Activated CD8-positive, alpha-beta T cell treated with anti-CD3 and anti-CD28 coated beads, Interleukin-2, amount 10 ng/mL, durations not matched to agents 7 days and 5 days (primary cell): ENCODE measurements at places on chromosomes 1 and 21.
A peak's percentile ranks its signal among the peaks of the same experiment; 100 is the strongest.

- DNase-seq, result no peak
- no peaks in the 10 kb centered on the region for H3K36me3 ChIP-seq
- peaks cover 24% of the 10 kb centered on the region for H3K27me3 ChIP-seq
- peaks cover 76% of the 10 kb centered on the region for H3K4me1 ChIP-seq
- no peak overlapping the region for H3K4me3 ChIP-seq
Measured at GRCh38 chr1:206802401-206802800, 30.1 kb upstream of the IL10 start.

- H3K27ac ChIP-seq, result no peak overlapping the region
- DNase-seq, result no peak
- H3K4me1 ChIP-seq, result no peaks in the 10 kb centered on the region
- H3K27me3 ChIP-seq, result peaks cover 13% of the 10 kb centered on the region
Measured at GRCh38 chr1:76764638-76765454, 102.4 kb upstream of the ST6GALNAC5 start.

DNA sequence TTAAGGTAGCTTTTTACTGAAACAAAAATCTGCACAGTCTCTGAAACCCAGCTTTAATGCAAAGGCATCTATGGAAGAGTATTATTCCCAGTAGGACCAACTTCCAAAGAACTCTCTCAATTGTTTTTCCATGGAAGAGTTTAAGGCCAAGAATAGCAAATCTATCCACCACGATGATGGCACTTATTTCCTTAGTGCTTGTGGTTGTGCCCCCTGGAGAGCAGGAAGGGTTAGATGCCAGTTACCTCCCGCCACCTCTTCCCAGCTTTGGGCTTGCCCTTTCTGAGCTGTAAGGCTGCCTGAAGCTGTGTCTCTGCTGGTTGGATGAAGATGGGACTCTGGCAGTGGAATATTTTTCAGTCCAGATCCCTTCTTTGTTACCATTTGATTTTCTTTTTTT, 4.8 kb upstream of the ATP1A1 start:
- no peaks in the 10 kb centered on the region for H3K36me3 ChIP-seq
- peaks cover 25% of the 10 kb centered on the region for H3K27me3 ChIP-seq
- H3K27ac ChIP-seq, result no peak overlapping the region
- no peak for DNase-seq
- H3K4me3 ChIP-seq, result no peak overlapping the region

DNA sequence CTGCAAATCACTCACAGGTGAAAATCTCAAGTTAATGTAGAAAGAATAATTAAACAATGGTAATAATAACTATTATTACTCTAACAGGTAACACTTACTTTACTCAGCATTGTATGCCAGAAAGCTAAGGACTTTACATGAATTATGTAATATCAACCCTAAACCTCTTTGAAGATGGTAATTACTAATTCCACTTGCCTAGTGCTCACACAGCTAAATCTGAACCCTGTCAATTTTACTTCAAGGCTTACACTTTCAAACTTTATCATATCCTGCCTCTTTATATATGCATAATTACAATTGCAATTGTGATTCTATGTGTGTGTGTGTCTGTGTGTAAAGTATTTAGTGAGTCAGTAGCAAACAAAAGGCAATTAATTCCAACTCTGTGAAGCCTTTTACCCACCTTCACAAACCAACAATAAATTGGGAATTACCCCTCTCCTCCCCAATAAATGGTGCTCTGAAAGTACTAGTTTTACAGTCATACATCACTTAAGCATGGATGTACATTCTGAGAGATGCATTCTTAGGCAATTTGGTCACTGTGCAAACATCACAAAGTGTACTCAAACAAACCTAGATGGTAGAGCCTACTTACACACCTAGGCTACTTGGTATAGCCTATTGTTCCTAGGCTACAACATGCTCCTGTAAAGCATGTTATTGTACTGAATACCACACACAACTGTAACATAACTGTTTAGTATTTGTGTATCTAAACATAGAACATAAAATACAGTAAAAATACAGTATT, 5.9 kb downstream of the ZNF644 start:
- no peak overlapping the region for H3K27ac ChIP-seq
- H3K27me3 ChIP-seq, result no peaks in the 10 kb centered on the region
- H3K4me1 ChIP-seq, result peaks cover 55% of the 10 kb centered on the region
- DNase-seq, result no peak
- H3K4me3 ChIP-seq, result no peak overlapping the region

GRCh38 chr1:206430031-206430983, 40.0 kb upstream of the IKBKE start:
- H3K27me3 ChIP-seq, result no peaks in the 10 kb centered on the region
- peaks cover 16% of the 10 kb centered on the region for H3K4me1 ChIP-seq
- no peak overlapping the region for H3K4me3 ChIP-seq
- no peak overlapping the region for H3K27ac ChIP-seq
- DNase-seq, result no peak

DNA sequence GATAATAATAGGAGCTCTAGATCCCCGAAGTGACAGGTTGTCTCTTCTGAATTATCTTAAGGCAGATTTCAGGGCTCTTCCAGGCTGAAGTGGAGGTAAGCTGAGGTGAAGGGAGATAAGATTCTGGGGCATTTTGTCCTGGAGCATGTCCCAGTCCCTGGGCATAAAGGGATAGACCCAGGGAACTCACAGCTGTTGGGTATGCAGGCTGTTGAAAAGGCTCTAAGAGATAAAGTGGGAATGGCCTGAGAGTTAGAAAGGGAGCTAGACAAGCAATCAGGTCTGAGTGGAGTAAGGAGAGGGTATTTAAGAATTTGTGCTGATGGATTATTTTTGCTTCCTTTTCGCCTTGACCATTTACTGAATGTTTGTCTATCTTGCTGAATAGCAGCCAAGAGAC, 123.7 kb downstream of the NOS1AP start:
- H3K4me1 ChIP-seq, result no peaks in the 10 kb centered on the region
- H3K36me3 ChIP-seq, result no peaks in the 10 kb centered on the region
- H3K27ac ChIP-seq, result no peak overlapping the region
- no peak for DNase-seq
- peaks cover 2% of the 10 kb centered on the region for H3K27me3 ChIP-seq

GRCh38 chr1:183024317-183025009, 1.2 kb downstream of the LAMC1 start:
- peaks cover 11% of the 10 kb centered on the region for H3K4me1 ChIP-seq
- peak overlapping the region; percentile 33 for H3K27ac ChIP-seq
- no peak for DNase-seq
- H3K4me3 ChIP-seq, result peak overlapping the region; percentile 62
- H3K27me3 ChIP-seq, result peaks cover 69% of the 10 kb centered on the region

DNA sequence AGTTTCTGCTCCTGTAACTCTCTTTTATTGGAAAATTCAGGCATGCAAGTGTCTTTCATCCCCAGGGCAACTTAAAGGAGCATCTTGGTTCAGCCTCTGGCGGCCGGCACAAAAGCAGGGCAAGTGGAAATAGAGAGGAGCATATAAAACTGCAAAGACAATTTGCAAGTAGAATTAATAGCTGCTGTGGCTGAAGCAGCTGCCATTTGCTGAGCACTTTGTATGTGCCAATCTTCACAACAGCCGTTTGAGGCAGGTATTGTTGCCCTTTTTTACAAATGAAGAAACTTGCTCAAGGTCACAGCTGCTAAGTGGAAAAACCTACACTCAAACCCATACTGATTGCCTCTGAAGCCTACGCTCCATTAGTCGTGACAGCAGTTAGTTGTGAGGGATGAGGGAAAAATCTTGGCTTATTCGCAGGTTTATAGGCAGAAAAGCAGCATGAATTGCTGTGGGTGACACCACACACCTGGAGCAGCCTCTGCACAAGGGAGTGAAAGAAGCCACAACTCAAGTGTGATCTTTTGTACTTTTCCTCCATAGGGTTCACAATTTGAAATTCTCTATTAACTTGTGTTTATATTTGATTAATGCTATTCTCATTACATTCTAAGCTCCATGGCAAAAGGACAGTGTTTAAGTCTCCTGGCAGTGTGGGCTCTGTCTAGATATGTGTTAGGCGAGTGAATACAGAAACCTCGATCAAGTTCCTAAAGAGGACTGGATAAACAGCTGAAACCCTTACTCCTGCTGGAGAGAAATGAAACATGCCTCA, 99.0 kb upstream of the BEND5 start:
- H3K36me3 ChIP-seq, result no peaks in the 10 kb centered on the region
- H3K27me3 ChIP-seq, result peaks cover 4% of the 10 kb centered on the region
- no peak overlapping the region for H3K27ac ChIP-seq
- H3K4me1 ChIP-seq, result no peaks in the 10 kb centered on the region
- no peak overlapping the region for H3K4me3 ChIP-seq
- no peak for DNase-seq

- DNase-seq, result no peak
- no peaks in the 10 kb centered on the region for H3K36me3 ChIP-seq
- no peak overlapping the region for H3K27ac ChIP-seq
- no peaks in the 10 kb centered on the region for H3K4me1 ChIP-seq
- H3K27me3 ChIP-seq, result peaks cover 20% of the 10 kb centered on the region
- no peak overlapping the region for H3K4me3 ChIP-seq
Measured at GRCh38 chr1:7886405-7886745, 33.5 kb upstream of the UTS2 start.

DNA sequence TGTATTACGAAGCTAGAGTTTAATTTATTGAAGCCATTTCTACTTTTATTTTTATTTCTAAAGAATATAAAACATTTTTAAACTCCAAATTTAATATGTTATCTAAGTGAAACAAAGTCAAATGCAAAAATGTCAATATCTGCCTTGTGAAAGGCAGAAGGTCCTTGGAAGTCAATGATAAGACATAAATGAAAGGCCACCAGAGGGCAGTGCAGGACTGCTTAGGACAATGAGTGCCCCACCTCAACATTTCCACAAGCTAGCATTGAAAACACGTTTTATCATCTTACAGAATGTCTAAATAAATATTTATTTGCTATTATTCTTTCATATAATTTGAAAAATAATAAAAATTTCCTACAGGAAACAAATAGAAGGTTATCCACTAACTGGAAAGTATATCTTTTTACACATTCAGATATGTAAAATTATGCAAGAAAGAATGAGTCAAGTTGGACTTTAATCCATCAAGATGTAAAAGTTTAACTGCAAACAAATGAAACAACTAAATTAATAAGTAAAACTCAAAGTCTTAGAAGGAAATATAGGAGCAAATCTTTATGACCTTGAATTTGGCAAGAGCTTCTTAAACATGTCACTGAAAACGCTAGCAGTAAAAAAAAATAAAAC, 140.1 kb upstream of the FMN2 start:
- H3K36me3 ChIP-seq, result no peaks in the 10 kb centered on the region
- H3K4me3 ChIP-seq, result no peak overlapping the region
- H3K27ac ChIP-seq, result no peak overlapping the region
- no peaks in the 10 kb centered on the region for H3K4me1 ChIP-seq
- DNase-seq, result peak; percentile 68

DNA sequence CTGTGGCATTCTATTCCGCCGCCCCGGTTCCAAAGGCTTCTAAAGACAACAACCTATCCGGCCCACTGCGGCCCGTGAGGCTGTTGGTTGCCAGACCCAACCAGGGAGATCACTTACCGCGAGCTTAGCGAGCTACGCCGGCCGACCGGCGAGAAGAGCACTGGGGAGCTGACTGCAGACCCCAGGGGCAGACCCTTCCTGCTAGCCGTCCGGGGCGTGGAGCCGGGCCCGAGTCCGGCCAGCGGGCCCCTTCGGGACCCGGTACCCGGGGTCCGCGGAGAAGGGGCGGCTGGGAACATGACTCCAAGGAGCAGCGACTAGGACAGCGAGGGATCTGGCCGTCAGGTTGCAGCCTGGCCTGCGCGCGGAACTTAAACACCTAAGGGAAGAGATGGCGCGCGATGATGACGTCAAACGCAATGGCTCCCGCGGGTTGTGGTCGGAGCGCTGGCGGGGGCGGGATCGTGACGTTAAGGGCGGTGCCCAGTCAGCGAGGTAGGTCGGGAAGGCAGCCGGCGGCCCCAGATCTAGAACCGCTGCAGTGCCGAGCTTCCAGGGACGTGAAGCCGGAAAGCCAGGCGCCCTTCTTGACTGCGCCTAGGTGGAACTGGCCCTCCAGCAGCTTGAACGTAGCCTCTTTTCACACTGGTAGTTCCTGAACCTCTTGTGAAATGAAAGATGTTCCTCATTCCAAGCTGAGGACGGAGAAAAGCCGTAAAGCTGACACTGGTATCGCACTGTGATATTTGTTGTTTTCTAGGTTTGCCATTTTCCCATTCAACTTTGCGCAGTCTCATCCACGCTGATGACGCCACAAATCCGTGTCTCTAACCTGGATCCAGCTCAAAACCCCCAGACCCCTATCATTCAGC, at the start of gene NUP133:
Gene NUP133 (minus strand): TSS at position 391 of the 872 bp plus-strand sequence. CDS start 92 bp downstream, at position 299.
- peaks cover 11% of the 10 kb centered on the region for H3K36me3 ChIP-seq
- H3K4me3 ChIP-seq, result peak within 1 kb of the TSS; percentile 87
- DNase-seq, result peak; percentile 99
- peak within 1 kb of the TSS; percentile 96 for H3K27ac ChIP-seq
- H3K27me3 ChIP-seq, result peaks cover 2% of the 10 kb centered on the region

DNA sequence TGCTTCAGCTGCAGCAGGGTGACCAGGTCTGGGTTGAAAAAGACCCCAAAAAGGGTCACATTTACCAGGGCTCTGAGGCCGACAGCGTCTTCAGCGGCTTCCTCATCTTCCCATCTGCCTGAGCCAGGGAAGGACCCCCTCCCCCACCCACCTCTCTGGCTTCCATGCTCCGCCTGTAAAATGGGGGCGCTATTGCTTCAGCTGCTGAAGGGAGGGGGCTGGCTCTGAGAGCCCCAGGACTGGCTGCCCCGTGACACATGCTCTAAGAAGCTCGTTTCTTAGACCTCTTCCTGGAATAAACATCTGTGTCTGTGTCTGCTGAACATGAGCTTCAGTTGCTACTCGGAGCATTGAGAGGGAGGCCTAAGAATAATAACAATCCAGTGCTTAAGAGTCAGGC, 2.9 kb downstream of the C1QA start:
- H3K27ac ChIP-seq, result no peak overlapping the region
- DNase-seq, result no peak
- no peaks in the 10 kb centered on the region for H3K36me3 ChIP-seq
- no peak overlapping the region for H3K4me3 ChIP-seq

- H3K27ac ChIP-seq, result peak overlapping the region; percentile 0
- H3K27me3 ChIP-seq, result no peaks in the 10 kb centered on the region
- peaks cover 84% of the 10 kb centered on the region for H3K36me3 ChIP-seq
- peaks cover 23% of the 10 kb centered on the region for H3K4me1 ChIP-seq
- no peak for DNase-seq
Measured at GRCh38 chr1:109924316-109924715, 13.7 kb downstream of the CSF1 start.

GRCh38 chr1:206769304-206769731, 1.3 kb upstream of the IL19 start:
- peak overlapping the region; percentile 53 for H3K27ac ChIP-seq
- H3K4me1 ChIP-seq, result peaks cover 85% of the 10 kb centered on the region
- H3K4me3 ChIP-seq, result peak overlapping the region; percentile 25
- peaks cover 3% of the 10 kb centered on the region for H3K36me3 ChIP-seq
- peaks cover 29% of the 10 kb centered on the region for H3K27me3 ChIP-seq
- DNase-seq, result peak; percentile 85

GRCh38 chr21:35995522-35996088, 64.7 kb downstream of the SETD4 start:
- H3K4me1 ChIP-seq, result peaks cover 11% of the 10 kb centered on the region
- DNase-seq, result no peak

- H3K4me1 ChIP-seq, result no peaks in the 10 kb centered on the region
- H3K27ac ChIP-seq, result no peak overlapping the region
- no peaks in the 10 kb centered on the region for H3K36me3 ChIP-seq
- peaks cover 2% of the 10 kb centered on the region for H3K27me3 ChIP-seq
- H3K4me3 ChIP-seq, result no peak overlapping the region
Measured at GRCh38 chr1:247474367-247474766, 16.5 kb upstream of the OR2B11 start.

GRCh38 chr1:183470961-183471742, 1.1 kb upstream of the SMG7 start:
- peaks cover 28% of the 10 kb centered on the region for H3K4me1 ChIP-seq
- H3K36me3 ChIP-seq, result peaks cover 17% of the 10 kb centered on the region
- peak overlapping the region; percentile 85 for H3K4me3 ChIP-seq

- H3K4me3 ChIP-seq, result no peak overlapping the region
- H3K4me1 ChIP-seq, result no peaks in the 10 kb centered on the region
- no peak for DNase-seq
- no peak overlapping the region for H3K27ac ChIP-seq
- peaks cover 37% of the 10 kb centered on the region for H3K36me3 ChIP-seq
- no peaks in the 10 kb centered on the region for H3K27me3 ChIP-seq
Measured at GRCh38 chr1:100292711-100293110, 26.7 kb downstream of the RTCA start.
